ENCODE measurements at places on chromosomes 13 and 19.

GRCh38 chr13:95180513-95181245, 120.6 kb downstream of the ABCC4 start:
- DNase-seq: no peak

- no peak for DNase-seq
Measured at GRCh38 chr19:281156-281853, 9.9 kb downstream of the PLPP2 start.

- DNase-seq: no peak
Measured at GRCh38 chr19:42402376-42403116, 12.4 kb upstream of the CNFN start.

- peak; percentile 47 for DNase-seq
Measured at GRCh38 chr19:43901395-43902390, 33.4 kb downstream of the ZNF45 start.

GRCh38 chr13:35475212-35475959, 1.1 kb downstream of the MAB21L1 start:
- no peak for DNase-seq

DNA sequence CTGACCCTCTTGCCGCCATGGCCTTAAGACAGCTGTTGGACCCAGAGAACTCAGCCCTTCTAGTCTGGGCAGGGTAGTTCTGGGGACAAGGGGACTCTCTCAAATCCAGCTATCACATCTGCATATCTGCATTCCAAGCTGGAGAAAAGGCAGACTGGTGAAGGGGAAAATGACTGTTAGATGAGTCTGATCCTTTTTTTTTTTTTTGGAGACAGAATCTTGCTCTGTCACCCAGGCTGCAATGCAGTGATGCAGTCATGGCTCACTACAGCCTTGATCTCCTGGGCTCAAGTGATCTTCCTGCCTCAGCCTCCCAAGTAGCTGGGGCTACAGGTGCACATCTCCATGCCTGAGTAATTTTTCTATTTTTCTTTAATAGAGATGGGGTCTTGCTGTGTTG, 114.3 kb downstream of the SIPA1L3 start:
- DNase-seq: no peak

DNA sequence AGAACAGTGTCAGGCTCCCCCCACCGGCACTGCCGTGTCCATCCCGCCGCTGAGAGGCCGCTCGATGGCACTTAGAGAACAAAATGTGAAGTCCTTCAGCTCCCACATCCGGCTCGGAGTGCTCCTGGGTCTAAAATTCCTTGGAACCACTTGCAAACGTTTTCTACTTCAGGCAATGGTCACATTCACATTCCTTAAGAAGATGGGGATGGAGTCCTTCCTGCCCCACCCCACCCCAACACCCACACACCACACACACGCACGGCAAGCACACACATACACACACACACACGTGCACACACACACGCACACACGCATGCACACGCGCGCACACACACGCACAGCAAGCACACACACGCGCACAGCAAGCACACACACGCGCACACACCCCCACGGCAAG, 83.4 kb downstream of the SOX1 start:
- DNase-seq: no peak

DNA sequence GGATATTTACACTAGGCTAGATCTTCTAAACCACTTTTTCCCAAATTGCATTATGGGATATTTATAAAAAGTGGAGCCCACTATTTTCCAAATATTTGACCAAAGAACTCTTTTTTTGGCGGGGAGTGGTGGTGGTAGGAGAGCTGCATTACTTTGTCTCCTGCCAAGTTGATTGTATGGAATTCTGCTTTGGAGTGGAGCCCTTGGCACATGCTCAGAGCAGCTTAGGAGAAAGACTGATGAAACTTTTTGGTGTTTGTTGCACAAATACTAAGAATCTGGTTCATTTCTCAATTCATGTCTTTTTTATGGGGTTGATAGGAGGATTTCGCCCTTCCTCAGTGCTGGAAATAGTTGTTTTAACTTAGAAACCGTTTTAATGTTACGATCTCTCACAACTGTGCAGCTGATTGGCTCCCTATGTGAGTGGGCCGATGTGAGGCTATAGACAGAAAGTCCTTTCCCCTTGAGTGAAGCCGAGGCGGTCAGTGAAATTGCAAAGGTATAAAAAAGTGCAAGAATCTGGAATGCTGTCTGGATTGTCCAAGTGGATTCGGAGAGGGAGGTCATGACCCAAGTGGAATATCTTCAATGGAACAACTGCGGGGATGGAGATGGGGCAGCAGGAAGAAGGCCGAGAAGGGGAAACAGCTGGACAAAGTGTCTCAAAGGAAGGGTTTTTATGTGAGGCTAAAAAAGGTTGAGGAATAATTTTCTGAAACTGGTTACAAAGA, 415.9 kb downstream of the FGF9 start:
- no peak for DNase-seq

DNA sequence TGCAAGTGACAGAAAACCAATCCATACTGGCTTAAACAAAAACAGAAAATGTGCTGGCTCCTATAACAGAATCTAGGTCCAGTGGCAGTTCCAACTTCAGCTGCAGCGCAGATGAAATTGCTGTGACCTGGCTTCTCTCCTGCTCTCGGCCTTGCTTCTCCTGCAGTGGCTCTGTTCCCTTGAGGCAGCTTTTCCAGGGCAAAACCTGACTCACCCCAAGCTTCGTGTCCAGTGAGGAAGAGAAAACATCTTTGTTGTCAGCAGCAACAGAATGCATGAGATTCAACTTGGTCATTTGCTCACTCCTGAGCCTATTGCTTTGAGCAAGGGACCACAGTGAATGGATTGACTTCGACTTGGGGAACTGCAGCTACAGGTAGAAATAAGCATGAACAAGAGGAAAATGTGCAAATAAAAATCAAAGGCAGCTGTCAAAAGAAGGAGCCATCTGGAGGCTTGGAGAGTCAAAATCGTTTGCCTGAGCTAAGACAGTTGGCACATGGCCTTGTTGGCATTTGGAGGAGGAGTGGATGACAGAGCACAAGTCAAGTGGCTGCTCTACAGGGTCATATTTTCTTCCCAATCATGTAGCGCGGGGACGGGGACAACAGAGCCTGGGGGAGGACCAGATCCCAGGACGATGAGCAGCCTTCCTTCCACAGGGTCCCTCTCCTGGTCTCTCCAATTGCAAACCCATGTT, 523.4 kb downstream of the FGF9 start:
- no peak for DNase-seq

DNA sequence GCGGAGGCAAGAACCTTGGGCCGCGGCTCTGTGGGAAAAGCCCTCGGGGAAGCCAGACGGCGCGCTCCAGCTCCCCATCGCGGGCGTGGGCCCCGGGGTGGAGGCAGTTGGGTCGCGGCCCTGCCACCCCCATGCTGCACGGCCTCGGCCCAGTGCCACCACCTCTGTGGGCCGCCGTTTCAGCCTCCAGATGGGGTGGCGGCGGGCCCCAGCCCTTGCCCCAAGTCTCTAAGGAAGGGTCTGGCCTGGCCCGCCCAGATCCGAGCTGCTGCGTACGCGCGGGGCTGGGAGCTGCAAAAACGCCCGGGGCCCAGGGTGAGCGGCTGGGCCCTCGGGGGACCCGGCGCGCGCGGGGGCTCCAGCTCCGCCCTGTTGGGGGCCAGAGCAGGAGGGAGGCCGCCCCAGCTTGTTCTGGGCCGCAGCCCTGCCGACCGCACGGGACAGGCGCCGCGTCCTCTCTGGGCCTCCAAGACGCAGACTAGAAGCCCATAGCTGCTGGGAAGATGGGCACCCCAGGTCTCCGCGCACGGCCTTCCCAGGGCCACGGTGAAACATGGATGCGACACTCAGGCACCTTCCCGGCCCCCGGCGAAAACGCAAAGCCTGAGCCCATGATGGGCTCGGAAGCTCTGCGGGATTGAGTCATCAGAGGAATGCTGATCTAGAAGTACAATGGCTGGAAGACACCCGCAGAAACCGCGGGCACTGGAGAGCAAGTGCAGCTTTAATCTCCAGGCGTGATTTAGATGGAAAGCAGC, 110.1 kb downstream of the KCTD15 start:
- DNase-seq: no peak
